ENCODE measurements at places on chromosomes 2 and 18.

DNA sequence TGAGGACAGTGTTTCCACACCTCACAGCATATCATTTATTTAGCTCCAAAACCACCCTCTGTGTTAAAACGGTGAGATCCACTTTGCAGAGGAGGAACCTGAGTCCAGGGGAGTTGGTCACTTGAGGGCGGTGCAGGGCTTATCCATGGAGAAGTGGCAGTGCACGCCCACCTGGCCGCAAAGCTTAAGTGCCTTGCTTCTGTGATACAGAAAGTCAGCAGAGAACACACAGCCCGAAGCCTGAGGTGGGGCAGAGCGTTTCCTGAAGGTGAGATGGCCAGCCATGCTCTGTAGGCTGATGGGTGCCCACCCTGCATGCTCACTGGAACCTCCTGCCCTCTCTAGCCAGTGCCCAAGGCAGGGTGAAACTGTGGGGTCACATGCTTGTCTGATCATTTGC lies 87.3 kb downstream of the SH3RF3 start:
- no peak for DNase-seq

DNA sequence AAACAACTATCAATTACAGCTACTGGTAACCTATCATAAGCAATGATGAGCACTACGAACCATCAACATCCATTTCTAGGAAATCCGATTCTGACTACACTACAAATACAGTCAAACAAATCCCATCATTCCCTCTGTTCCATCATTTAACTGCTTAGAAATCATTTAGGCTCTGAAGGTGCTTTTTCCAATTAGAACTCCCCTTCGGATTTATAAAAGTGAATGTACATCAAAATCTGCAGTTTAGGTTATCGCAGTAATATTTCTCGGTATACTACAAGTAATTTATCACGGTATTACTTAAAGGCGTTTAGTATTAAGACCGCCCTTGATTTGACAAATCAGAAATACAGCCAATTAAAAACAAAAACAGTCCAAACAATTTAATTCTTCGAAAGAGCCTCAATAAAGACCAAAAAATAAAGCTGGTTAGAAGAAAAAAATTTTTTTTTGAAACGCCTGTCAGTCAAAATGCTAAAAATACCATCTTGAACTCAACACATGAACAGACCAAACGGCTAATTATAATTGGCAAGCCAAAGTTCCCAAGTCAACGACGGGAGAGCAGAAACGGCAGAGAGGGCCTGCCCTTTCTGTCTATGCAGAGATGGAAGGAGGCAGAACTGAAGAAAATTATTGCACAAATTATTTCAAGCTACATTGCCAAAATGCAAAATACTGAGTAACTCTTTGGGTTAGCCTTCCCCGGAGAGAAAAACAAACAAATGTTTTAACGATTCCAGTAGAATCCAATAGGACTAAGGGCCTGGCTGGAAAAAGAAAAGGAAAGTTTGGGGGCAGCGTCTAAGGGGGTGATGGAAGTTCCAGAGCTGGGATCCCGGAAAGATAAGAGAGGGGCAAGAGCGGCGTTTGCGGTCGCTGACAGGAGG lies 1.2 kb downstream of the VPS54 start:
- peak; percentile 56 for DNase-seq

DNA sequence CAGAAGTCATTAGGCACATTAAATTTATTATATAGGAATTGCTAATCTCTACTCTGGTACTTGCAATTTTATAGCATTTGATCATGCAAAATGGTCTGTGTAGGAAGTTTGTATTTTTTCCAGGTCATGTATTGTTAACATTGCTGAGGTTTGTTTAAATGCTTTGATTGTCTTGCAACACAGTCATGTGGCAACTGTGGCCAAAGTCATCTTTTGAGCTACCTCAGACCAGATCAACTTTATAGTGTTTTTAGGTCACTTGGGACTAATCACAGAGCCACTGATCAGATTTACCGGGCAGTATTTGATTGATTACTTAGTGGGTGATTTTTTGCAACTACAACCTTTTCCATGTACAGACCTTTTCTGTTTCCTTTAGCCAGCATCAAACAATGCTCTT lies 3.7 kb downstream of the SERPINB5 start:
- DNase-seq, result no peak

DNA sequence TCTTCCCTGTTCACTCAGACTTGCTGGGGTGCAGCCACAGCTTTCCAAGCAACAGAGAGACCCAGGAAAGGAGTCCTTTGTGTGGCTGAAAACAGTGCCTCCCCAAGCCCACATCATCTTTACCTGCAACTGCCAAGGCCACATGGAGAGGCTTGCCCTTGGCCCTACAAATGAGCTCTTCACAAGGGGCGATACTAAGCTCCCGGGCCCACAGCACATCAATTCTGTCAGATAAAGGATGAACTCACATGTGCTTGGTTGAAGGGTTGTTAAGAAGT lies 42.3 kb upstream of the SH3RF3 start:
- no peak for DNase-seq

GRCh38 chr2:175872721-175873120 lies 129.3 kb downstream of the LNPK start:
- DNase-seq, result no peak

- DNase-seq, result no peak
These were observed 6.6 kb downstream of the IL1RN start for GRCh38 chr2:113133704-113134598.

- no peak for DNase-seq
These were observed 410.2 kb upstream of the CHST9 start for GRCh38 chr18:27595113-27595838.

GRCh38 chr18:4208366-4208765 lies 246.7 kb downstream of the DLGAP1 start:
- DNase-seq, result peak; percentile 70

- DNase-seq, result no peak
These were observed 106.9 kb downstream of the FBXO15 start for GRCh38 chr18:74040459-74041332.

- no peak for DNase-seq
These were observed 21.3 kb upstream of the CD28 start for GRCh38 chr2:203685081-203685621.

DNA sequence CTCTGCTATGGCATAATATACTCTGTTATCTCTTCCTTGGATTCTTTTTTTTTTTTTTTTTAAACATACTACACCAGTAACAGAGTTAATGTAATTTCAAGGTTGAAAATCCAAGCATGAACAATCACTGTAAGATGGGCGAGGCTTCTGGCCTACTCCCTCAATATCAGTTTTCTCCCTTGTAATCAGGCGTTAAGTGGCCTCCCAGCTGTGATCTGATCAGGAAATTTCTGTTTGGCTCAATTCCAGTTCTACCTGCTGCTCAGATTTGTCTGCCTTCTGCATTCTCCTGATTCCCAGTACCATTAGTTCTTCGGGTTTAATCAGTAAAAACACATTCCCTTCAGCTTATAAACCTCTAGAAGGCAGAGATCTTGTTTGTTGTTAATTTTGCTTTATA lies 18.6 kb downstream of the PRKD3 start:
- peak; percentile 97 for DNase-seq

GRCh38 chr18:76429262-76430126 lies 65.5 kb downstream of the ZNF516 start:
- no peak for DNase-seq

DNA sequence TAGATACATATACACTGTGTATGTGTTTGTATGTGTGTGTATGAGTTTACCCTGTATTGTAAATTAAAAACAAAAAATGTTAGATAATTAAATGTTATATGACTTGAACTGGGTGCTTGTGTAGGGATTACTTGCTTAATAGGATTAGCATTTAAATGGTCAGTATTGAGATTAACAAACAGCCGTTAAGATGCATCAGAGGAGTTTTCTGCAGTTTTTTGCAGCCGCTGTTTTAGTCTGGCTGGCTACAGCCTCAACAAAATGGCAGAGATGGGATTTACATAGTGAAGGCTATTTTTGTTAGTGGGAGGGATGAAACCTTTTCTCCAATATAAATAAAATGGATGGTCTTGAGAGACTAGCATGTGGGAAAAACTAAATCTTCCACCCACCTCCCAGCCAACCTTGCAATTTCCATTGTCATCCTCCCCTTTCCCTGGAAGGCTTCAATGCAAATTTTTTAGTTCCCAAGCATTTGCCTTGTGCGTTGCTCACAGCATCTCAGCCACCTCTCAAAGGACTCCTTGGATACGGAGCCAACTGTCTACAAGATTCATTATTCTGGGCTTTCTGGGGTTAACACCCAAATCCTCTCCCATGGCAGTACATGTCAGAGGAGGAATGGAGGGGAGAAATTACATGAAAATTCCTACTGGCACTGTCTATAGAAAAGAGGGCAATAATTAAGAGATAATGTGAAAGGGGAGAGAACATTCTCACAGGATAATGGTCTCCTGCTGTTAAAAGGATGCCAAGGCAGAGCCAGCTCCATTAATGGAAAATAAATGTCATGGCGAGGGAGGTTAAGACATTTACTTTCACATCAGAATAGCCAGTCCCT lies 351.9 kb downstream of the CDH2 start:
- no peak for DNase-seq

DNA sequence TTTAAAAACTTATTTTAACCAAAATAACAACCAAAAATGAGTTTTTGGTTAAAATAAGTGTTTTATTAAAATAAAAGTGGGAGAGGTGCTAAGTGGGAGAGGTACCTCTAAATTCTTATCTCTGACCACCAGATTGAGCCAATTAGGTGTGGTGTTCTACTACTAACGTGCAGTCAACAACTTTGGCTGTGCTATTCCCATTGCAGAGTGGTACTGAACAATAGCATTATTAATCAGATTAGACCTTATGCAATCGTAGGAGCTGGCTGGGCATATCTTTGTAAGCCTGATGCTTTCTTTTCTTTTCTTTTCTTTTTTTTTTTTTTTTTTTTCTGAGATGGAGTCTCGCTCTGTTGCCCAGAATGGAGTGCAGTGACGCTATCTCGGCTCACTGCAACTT lies 38.9 kb downstream of the RAB27B start:
- no peak for DNase-seq

DNA sequence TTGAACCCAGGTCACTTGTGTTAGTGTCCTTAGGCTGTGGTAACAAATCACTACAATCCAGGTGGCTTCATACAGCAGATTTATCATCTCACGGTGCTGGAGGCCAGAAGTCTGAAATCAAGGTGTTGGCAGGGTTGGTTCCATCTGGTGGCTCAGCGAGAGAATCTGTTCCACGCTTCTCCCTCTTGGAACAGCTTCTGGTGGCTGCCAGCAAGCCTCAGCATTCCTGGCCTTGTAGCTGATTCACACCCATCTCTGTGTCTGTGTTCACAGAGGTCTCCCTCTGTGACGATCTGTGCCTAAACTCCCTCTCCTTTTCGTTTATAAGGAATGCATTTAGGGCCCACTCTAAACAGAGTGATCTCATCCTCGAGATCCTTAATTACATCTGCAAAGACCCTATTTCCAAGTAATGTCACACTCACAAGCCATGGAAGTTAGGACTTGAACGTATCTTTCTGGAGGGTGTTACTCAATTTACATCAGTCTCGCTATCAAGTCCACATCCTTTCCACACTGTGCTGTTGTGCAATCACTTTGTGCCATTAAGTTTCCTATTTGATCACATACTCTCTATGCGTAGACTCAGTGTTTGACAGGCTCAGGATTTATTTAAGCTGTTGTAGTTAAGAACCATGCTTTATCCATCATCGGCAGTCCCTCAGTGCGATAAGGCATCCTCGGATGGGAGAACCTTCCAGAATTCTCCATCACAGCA lies 164.4 kb downstream of the SOCS6 start:
- DNase-seq, result no peak

- DNase-seq, result no peak
These were observed 116.1 kb upstream of the STK17B start for GRCh38 chr2:196287523-196287922.

DNA sequence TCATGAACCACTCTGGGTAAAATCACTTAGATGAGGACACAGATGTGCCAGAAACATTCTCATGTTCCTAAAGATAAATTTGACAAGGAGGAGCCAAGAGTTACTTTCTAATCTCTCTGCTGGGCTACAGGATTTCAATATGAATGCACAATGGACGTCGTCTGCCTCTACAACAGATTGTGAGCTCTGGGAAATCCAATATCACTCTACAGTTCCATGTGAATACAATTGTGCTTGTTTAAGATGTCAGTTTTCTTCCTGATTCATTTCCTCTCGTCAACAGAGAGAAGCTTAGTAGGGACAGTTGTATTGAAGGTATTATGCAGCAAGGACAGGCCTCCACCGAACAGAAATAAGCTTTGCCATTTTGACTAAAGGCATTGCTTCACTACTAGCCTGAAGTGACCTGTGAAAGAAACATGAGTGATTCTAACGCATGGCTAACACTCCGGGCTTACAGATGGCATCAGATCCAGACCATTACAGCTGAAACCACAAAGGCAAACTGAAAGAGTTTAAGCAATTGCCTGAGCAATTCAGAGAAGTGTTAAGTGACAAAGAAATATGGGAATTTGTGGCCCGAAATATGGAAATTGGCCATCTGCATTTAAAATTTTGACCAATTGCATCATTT lies 1591.5 kb downstream of the LRP1B start:
- DNase-seq, result peak; percentile 17

- DNase-seq, result peak; percentile 22
These were observed 348.4 kb upstream of the RAB12 start for GRCh38 chr18:8260827-8261226.

GRCh38 chr2:238869293-238870124 lies 21.6 kb downstream of the TWIST2 start:
- DNase-seq, result no peak

- DNase-seq, result peak; percentile 27
These were observed 16.8 kb downstream of the AFF3 start for GRCh38 chr2:100125626-100126025.

GRCh38 chr18:47899107-47899840 lies 31.2 kb downstream of the SMAD2 start:
- no peak for DNase-seq

DNA sequence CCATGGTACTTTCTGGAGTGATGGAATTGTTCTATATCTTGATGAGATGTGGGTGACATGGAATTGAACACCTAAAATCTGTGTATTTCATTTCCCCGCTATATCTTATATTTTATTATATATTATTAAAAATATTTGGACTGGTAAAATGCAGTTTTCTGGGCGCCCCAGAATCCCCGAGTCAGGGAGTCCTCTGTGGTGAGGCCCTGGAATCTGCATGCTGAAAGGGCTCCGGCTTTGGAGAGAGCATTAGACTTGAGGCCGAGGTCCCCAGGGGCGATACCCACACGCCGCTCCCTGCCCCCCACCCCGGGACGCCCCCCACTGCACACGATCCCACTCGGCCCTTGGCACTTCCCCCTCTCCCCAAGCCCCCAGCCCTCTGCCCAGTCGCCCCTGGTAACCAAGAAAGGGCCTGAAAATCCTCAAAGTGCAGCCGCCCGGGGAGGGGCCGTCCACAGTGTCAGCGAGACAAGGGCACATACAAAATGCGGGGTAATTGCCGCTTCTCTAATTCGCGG lies 126.0 kb downstream of the ZFP36L2 start:
- DNase-seq, result no peak

All from NCI-H2171 treated with DMSO at 0.1 percent for 48 hours (cell line).